ENCODE measurements at places on chromosomes 16 and 17.

DNA sequence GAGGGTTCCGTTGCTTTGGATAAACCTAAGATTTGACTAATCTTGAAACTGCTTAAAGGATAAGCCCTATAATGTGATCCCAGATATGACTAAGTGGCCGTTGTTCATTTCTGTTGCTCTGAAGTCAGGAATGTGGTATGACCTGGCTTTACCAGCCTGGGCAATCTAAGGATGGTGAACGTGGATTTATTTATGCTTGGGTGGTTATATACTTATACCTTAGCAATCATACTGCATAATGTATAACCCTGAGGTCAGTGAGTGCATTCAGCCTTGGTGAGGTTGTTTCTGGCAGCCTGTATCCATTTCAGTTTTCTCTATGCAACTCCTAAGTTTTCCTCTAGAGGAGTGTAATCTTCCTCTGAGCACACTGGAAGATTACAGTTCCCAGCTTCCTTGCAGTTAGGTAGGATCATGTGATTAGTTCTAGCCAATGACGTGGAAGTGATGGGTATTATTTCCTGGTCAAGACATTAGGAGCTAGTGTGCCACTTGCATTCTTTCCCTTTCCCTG is 41.9 kb downstream of the FTO start:
- no peak for DNase-seq

GRCh38 chr16:75614066-75614897 is 8.8 kb downstream of the ADAT1 start:
- no peak for DNase-seq

DNA sequence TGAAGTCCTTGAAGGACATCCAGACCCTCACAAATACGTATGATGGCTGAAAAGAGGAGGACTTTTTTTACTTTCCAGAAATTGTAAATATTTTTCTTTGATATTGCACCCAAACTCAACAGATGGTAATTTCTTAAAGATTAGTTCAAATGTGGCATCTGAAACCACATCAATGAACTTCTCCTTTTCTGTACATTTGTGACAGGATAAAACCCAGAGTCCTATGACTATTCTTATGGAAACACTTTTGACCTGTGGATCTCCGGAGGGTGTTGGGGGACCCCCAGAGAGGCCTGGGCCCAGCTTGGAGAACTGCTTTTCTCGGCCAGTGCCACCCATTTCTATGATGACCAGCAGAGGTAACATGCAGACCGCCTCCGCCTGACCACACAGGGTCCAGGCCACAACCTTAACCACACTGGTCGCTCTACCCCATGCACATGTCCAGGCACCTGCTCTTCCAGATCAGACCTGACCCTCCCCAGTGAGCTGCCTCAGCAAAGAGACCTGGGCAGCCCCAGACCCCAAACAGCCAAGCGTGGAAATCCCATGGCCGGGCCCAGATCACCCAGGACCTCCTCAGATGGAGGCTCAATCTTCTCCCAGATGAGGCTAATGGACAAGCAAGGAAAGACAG is 22.7 kb downstream of the RPH3AL start:
- DNase-seq = no peak

DNA sequence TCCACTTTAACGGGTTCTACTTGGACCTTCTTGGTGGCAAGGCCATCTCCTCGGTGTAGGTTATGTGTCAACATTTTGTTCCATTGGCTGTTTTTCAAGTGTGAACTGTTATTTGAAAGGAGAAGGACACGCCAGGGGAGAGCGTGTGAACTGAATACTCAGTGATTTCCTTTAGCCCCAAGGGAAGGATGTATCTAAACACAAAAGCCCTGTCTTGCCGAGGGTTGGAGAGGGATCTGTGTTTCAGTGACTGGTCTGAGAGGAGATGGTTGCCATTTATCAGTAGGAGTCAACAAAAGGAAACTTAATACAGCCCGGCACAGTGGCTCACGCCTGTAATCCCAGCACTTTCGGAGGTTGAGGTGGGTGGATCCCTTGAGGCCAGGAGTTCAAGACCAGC is 50.0 kb downstream of the USP10 start:
- DNase-seq = no peak

- DNase-seq = no peak
Measured at GRCh38 chr17:34371405-34372100, 8.5 kb upstream of the CCL1 start.

DNA sequence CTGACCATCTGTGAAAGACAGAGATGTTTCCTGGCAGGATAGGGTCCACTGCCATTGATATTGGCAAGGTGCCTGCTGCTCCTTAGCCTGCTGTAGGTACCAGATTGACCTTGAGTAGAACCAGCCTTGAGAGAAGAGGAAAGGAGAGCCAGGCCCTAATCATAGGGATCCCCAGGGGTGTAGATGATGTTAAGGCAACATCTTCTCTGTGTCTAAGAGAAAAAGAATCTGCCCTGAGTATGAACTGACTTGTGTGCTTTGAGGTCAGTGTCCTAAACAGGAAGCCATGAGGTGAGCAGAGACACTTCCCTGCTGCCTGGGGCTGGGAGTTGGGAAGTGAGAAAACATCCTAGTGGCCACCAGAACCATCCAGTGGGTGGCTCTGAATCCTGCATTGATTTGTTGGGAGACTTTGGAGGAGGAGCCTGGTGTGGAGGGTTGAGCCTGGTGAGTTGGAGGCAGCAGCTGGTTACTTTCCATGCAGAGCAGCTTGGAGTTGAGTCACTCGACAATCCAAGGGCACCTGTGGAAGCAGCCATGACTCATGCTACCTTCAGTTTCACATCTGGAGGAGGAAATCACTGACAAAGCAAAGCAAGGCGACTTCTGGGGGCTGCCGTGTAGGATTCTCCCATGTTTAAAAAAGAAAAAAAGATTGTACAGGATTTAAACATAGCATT is 47.8 kb downstream of the BMERB1 start:
- DNase-seq = peak; percentile 70

- DNase-seq = no peak
Measured at GRCh38 chr16:53839150-53839549, 135.2 kb downstream of the FTO start.

- no peak for DNase-seq
Measured at GRCh38 chr16:52090080-52090479, 456.9 kb downstream of the TOX3 start.

DNA sequence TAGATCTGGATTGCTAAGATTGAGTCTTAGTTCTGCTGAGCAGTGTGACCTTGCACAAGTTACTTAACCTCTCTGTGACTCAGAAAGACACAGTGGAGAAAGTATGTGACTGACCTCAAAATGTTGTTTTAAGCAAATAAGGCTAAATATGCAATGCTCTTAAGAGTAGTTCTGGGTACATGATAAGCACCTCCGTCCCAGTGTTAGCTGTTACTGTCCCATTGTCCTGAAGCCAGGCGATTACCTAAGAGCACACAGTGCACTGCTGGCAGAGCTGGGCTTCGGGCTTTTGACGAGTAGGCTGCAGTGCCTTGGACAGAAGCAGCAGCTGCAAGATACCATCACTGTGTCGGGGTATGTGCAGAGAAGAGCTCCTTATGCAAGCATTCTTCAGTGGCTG is 32.7 kb upstream of the FOXF1 start:
- DNase-seq = no peak

DNA sequence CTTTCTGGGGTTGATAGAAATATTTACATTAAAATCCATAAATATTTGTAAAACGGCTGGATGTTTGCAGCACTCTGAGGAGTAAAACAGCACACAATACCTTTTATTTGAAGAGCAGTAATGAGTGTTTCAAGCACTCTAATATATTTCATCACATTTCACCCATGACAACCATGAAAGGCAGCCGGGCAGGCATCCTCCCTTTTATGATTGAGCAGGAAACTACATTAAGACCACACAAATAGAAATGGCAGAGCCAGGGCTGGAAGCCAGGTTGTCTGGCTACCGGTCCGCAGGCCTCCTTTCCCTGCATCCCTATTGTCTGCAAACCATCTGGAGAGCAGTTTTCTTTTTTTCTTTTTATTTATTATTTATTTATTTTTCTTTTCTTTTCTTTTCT is 23.1 kb upstream of the GPRC5C start:
- DNase-seq = no peak

GRCh38 chr16:23121024-23121423 is 28.2 kb downstream of the USP31 start:
- DNase-seq = no peak

DNA sequence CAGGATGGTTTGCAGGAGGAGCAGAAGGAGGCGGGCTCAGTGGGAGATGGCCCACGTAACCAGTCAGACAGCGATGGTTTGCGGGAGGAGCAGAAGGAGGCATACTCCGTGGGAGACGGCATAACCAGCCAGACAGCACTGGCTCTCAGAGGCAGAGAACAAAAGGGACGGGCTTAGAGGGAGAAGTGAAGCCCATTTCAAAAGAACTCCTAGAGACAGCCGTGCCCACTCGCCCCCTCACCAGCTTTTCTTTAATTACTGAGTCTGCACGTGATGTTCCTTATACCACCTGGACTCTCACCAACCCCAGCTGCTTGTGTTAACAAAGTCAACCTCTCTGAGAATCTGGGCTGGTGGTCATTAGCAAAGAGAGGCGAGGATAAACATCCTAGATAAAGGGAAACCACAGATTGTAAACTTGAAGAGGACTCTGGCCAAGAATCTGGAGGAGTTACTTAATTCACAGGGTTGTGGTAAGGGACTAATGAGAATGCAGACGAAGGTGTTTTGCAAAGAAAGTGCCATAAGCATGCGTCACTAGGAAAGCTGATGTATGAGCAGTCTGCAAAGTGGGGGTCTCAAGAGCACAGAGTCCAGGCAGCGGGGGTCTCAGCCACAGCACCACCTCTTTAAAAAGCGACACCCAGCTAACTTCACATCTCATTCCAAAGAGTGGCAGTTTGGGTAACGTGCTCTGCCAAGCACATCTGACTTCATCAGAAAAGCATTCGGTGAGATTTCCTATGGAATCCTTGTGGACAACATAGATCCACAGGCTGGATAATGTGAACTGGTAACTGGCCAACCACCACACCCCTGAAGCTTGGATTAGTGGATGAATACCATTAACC is 51.7 kb downstream of the NXN start:
- DNase-seq = no peak

DNA sequence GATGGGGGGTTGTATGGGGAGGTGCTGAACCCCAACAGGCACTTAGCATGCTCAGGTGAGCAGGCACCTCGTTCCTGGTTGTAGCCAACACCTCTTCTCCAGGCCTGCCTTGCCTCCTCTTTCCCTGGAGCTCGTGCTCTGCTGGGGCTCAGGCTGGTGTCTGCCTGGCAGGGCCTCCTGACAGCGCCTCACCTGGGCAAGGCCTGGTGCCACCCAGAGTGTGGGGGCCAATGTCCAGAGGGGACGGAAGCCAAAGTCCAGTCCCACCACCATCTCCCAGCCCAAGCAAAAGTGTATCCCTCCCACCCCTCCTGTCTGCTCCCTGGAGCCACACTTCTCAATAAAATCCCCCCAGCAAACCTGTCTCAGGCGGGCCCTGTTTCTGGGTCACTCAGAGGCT is 304.2 kb upstream of the TNRC6C start:
- no peak for DNase-seq

DNA sequence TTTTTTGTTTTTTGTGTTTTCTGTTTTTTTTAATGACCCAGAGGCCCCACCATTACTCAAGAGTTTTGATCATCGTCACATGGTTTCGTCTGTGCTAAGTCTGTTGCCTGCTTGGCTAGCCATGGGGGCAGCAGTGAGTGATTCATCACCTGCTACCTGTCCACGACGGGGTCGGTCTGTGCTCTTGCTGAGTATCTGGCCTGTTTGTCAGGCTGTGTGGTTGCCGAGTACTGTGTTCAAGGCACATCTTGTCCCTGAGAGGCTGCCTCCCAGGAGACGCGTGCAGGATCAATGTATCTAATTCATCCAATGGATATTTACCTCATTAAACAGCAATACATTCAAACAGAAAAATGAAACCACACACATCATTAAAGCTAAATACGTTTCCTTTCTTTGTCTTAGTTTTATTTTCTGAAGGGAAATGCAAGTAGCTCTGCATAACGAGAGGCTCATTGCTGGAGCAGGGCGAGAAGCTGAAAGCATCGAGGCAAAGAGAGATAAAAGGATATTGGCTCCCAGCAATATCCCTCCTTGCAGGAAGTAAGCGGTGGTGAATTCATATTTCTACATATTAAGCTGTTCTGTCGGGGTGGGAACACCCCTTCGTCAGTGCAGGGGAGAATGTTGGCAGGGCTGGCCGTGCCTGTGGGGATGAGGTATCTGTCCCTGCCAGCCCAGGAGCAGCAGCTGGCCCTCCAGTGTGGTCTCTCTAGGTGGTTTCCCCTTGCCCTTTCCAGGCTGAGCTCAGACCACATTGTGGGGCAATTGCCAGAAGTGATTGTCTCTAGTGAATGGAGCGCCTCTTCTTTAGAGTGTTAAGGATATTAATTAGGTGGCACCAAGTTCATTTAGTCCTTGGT is 166.2 kb upstream of the ASIC2 start:
- DNase-seq = no peak

GRCh38 chr16:4790871-4791270 is 2.7 kb upstream of the SEPTIN12 start:
- DNase-seq = no peak

DNA sequence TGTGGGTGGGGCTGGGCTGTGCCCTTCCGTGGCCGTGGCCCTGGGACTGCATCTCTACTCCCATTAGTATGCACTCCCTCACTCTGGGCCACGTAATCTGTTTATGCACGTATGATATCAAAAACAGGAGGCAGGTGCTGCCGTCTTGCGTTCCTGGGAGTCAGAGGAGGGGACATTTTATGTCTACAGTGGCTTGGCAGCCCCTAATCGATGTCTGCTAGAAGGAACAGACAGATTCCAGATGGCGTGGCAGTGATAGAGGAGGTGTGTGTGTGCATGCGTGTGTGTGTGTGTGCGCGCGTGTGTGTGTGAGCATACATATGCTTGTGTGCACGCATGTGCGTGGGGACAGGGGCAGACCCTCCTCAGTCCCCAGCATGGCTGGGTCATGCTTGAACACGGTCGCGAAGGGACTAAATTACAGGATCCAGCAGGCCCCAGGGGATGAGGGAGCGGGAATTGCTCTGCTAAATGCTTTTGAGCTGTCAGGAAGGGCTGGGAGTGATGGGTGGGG is 44.7 kb downstream of the SREBF1 start:
- DNase-seq = no peak

GRCh38 chr16:27766236-27766925 is 216.4 kb downstream of the KATNIP start:
- DNase-seq = no peak

GRCh38 chr16:86244158-86244557 is 266.2 kb upstream of the FOXF1 start:
- no peak for DNase-seq

DNA sequence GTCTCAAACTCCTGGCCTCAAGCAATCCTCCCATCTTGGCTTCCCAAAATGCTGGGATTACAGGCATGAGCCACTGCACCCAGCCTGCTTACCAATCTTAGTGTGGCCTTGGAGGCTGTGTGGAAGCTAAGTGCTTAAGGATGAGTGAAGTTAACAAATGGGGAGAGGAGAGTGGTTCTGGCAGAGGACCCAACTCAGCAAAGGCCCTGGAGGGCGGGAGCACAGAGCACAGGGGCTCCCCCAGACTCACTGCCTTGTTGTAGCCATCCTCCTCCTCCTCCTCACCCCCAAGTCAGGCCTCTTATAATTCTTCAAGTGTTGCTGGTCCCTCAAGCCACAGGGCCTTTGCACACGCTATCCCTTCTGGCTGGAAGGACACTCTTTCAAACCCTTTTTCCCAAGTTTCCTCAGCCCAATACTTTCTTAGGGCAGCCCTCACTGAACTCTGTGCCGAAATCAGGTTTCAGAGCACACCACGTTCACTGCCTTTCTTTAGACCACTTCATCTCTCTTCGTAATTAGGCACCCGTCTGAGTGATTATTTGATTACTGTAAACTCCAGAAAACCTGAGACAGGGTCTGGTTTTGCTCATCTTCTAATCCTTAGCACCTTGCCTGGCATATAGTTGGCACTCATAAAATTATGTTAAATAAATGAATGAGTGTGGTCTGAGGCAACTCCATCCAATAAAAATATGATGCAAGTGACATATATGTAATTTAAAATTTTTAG is 23.4 kb downstream of the NGFR start:
- DNase-seq = no peak
